ENCODE measurements at places on chromosomes 16 and 17.
A peak's percentile ranks its signal among the peaks of the same experiment; 100 is the strongest.

GRCh38 chr17:79811011-79811867, 14.4 kb upstream of the CBX8 start:
- DNase-seq = no peak

GRCh38 chr17:50638606-50638965, 3.9 kb downstream of the ABCC3 start:
- peak; percentile 72 for DNase-seq

DNA sequence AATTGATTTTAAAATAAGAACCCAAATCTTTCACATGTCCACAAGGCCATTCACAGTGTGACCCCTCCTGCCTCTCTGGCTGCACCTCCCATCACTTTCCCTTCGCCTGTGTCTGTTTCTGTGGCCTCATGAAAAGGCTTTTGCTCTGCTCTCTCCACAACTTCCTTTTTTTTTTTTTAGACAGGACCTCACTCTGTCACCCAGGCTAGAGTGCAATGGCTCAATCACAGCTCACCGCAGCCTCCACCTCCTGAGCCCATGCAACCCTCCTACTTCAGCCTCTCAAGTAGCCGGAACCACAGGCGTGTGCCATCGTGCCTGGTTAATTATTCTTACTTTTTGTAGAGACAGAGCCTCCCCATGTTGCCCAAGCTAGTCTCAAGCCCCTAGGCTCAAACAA, 197.1 kb downstream of the ABCC12 start:
- DNase-seq = no peak

DNA sequence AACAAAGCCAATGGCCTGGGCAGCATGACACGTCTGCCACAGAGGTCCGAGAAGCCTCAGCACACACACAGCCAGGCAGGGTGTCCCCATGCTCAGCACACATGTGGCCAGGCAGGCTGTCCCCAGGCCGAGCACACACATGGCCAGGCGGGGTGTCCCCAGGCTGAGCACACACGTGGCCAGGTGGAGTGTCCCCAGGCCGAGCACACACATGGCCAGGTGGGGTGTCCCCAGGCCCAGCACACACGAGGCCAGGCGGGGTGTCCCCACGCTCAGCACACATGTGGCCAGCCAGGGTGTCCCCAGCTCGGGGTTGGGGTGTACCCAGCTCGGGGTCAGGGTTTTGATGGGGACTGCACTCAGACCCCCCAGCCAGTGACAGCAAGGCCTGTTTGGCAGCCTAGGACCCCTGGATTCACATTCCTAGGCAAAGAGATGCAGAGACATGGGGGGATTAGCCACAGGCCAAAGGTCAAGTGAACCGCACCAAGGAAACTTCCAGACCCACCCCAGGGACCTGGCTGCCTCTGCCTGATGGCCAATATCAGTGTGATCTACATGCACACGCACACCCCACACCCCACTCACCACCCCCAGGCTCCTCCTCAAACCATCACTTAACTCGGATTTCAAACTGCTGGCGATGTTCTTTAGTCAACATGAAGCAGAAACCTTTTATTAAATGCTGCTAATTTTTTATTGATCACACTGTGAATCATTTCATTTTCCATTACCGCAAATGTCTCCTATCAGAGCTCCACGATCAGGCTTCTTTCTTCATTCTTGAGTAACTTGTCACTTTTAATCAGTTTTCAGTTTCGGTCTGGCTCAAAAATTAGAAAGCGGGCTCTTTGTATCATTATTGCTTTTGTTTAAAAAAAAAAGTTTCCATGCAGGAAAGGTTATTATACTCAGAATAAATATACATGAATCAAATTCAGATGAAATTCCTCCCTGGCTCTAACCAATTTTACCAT, 111.4 kb downstream of the ZNF423 start:
- DNase-seq = no peak

All from fibroblast of skin of scalp (primary cell).